ENCODE measurements at places on chromosomes 5 and 9.

GRCh38 chr5:126384985-126385384, 38.2 kb upstream of the GRAMD2B start:
- no peak for DNase-seq

GRCh38 chr5:14143841-14144585, 871 bp downstream of the TRIO start:
- DNase-seq = peak; percentile 9

- no peak for DNase-seq
Measured at GRCh38 chr5:115977096-115977495, 14.8 kb downstream of the LVRN start.

DNA sequence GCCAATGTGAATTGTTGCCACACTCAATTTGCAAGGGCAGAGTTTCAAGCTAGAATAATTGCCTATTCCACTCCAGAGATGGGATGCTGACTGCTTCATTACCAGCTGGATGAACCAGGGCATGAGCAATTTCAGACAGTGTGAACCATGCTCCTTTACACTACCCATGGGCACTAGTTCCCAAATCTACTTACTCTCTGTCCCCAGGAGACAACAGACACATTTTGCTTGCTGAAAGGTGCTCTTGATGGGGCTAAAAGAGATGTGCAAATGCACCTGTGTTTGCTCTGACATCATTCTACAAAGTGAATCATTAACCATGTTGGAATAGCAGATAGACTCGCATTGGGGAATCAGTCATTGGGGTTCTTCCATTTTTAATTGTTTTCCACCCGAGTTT, 522.3 kb upstream of the NUDT12 start:
- DNase-seq = no peak

- no peak for DNase-seq
Measured at GRCh38 chr9:123120131-123120530, 86.7 kb downstream of the GPR21 start.

GRCh38 chr9:71778085-71778484, 9.8 kb upstream of the CEMIP2 start:
- DNase-seq = no peak
